ENCODE measurements at places on chromosomes 2 and 18.

DNA sequence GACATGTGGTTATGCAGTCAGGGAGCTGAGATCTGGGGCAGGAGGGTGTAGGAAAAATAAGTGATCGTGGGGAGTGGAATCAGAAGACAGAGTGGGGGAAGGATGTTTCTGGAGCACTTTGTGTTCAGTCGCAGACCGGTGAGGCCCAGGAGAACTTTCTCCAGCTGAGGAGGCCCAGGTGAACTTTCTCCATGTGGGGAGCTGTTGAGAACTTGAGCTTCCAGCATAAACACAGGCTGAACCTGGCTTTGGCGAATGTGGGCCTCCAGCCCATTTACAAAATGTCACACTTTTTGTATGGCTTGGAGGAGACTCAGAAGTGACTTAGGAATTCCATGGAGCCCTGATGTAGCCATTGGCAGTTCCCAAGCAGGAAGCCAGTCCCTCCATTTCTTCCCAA is 108.5 kb downstream of the VAPA start:
- DNase-seq = no peak

DNA sequence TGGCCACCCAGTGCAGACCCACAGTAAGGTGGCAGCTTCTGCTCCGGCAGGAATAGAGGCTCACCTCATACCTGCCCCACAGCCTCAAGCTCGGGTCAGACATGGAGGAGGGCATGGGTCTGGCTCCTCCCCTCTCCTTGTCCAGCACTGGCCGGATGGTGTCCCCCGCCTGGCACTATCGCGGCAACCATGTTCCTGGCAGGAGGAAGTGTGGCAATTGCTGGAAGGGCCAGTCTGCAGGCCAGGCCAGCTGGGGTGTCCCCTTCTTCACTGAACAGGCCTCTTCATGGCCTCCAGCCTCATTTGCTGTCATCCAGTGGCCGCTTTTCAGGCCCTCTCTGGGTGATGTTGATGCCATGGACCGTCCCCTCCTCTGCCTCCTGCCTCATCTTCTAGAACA is 41.4 kb upstream of the SMAD7 start:
- no peak for DNase-seq

DNA sequence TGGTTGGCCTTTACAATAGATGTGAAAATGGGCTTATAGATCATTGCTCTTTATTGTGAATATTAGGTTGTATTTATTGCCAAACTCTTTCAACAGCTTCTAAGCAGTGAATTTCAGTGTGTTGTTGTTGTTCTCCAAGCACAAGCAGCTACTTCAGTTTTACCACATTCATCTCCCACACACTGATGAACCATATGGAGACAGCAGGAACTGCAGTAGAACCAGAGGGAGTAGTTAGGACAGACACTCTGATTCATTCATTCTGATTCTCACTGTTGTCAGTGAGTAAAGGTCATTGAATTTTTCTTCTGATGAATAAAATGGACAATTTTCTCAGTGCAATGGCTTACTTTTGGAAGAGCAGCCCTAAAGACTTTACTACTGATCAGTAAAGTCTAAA is 40.2 kb downstream of the CCDC74A start:
- no peak for DNase-seq

GRCh38 chr2:10635430-10635829 is 54.3 kb downstream of the NOL10 start:
- no peak for DNase-seq

- DNase-seq = no peak
Measured at GRCh38 chr2:10935953-10936942, 24.5 kb downstream of the KCNF1 start.

GRCh38 chr2:205768815-205769494 is 86.7 kb downstream of the NRP2 start:
- DNase-seq = no peak

GRCh38 chr2:74079522-74080341 is 68.0 kb downstream of the BOLA3 start:
- DNase-seq = no peak

GRCh38 chr18:50649821-50650220 is 89.9 kb downstream of the MAPK4 start:
- DNase-seq = peak; percentile 47

- no peak for DNase-seq
Measured at GRCh38 chr2:3469486-3469885, 49.8 kb downstream of the ADI1 start.

DNA sequence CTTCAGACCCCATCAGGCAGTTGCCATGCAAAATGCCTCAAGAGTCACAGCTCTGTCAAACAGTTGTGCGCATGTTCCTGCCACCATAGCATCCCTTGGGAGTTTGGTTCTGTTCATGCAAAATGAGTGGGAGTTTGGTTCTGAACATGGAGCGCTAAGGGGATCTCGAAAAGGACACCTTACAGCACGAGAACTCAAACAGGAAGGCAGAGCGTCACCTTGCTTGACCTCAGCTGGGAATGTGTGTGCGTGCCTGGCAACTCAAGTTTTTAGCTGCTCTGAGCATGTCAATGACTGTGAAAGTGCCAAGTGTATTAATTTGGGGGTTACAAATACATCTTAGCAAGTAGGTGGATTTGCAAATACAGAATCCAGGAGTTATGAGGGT is 16.6 kb downstream of the MALL start:
- DNase-seq = no peak
